GM04503 (cell line): ENCODE measurements at places on chromosomes 3 and 15.

DNA sequence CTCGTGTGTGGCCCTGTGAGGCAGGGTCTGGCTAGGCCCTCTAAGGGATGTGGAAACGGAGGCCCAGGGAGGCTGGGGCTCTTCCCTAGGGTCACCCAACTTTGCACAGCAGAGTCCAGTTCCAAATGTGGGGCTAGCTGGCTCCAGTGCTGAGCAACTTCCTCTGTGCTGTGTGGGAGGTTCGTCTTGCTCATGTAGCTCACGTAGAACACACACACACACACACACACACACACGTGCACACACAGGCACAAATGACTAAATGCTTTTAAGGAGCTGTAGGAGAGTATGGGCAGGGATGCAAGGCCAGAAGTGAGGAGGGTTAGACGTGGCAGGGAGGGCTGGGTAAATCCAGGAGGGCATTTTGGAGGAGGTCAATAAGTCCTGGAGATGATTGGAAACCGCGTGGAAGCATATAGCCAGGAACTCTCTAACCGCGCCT lies 213.8 kb downstream of the RPLP1 start:
- DNase-seq, result no peak

GRCh38 chr15:48119277-48119676 lies 1.5 kb upstream of the SLC24A5 start:
- no peak for DNase-seq

DNA sequence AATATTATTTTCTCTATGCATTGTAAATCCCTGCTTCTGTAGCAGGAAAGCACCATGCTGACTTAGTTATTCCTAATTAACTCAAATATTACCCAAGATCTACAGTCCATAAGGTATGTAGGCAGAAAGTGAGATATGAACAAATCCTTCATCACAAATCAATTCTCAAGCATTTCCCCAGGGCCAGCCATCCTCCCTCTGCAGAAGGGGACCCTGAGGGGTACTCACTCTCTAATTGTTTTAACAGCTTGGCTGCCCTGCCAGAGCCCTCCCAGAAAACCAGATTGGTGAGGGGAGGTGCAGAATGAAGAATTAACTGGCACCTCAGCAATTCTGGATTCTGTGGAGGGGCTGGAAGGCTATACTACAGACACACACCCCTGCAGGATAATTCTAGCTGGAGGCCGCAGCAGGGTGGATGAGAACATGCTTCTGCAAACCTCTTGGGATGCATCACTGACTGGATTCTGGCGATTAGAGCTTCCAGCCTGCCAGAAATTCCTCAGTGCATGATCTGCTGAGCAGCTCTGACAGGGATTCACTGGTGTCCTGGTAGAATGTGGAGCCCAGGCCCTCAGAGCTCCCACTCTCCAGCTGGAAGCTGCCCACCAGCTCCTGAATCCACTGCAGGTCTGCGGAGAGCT lies 88.6 kb upstream of the HERC1 start:
- no peak for DNase-seq

- DNase-seq, result peak; percentile 96
Measured at GRCh38 chr3:156535162-156535627, 19.7 kb downstream of the SSR3 start.

DNA sequence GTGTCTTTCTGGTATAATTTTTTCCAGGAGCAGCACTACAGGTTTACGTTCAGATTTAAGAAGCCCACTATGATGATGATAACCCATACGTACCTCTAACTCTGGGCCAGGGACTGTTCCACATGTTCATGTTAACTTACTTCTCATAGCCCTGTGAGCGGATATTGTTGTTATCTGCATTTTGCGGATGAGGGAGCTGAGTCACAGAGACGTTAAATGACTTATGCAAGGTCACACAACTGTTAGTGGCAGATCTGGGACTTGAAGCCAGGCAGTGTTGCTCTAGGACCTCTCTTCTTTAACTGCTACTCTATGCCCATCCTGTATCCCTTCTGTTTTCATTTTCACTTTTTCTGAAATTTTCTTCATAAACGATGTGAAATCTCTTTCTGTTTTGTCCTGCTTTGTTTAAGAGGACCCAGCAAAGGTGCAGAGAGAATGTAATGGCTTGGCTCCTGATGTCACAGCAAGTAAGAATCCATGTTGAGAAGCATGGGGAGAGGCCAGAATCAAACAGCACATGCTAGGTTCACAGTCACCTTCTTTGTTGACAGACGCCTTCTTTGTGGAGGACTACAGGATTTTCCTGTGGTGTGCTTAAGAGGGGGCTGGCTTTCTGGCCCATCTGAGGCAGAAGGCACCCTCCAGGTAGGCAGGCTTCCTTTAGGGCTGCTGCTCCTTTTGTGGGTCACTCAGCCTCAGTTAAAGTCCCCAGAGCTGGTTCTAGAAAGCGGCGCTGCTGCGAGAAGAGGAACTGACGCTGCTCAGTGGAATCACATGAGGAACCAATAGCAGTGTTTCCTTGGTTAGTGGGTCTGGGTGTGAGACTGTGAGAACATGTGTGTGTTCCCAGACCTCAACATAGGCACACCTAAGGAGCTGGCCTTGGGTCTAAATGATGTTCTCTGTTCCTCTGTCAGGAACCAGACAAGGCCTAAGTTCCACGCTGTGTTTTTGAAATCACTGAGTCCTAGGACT lies 121.6 kb downstream of the TMEM108 start:
- no peak for DNase-seq

DNA sequence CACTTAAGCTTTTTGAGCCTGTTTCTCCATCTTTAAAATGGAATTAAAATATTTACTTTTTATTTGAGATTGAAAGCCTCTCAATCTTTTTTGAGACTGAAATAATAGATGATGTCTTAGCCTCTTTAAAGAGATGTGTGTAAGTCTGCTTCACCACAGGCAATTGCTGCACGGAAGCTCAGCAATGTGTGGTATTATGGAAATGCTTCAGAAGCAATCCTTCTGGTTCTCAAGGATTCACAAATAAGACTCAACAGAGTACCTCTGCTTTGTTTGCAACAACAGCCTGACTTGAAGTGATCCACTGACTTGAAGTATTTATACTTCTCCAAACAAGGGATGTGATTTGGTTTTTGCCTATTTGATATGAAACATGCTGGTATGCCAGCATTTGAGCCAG lies 332.0 kb upstream of the RASGRP1 start:
- no peak for DNase-seq

- DNase-seq, result no peak
Measured at GRCh38 chr3:10194328-10195071, 29.8 kb downstream of the IRAK2 start.

- DNase-seq, result peak; percentile 78
Measured at GRCh38 chr15:49423021-49423420, at the start of gene FGF7. TSS of gene FGF7 (plus strand) at chr15:49423242. CDS start at chr15:49424298, 1,056 bp downstream.

DNA sequence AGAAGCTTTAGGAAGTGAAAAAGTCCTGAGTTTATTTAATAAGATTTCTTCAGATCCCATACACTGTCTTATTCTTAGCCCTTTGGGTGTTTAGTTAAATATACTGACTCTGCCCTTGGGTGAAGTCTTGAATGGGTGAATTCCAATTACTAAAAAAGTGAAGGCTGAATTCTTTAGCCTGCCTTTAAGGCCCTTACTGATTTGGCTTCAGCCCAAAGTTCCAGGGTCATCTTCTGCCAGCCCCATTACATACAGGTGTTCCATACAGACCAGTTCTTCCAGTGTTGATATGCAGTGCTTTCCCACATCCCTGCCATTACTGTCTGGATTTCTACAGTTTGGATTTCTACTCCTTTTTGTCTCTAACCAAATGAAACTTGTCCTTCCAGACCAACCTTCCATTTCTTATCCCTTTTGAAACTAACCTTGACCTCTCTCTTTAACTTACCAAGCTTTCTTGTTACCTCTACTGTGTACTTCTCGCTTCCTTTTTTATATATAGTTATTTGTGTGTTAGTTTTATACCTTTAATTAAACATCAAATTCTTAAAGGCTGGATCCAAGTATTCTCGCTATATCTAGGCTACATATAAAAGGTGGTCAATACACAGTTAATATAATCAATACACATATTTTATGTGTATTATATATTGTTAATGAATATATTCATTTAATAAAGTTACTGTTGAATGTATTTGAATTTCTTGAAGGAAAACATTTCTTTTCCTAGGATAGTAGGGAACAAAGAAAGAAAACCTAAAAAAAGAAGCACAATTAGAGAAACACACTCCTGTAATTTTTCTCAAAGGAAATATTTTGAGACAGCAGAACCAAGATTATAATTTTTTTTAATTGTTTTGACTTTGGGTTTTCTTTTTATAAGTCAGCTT lies 15.0 kb downstream of the MBNL1 start:
- DNase-seq, result no peak

GRCh38 chr3:170815340-170815739 lies 54.7 kb downstream of the RPL22L1 start:
- DNase-seq, result no peak

- DNase-seq, result no peak
Measured at GRCh38 chr3:61861410-61861809, 300.0 kb downstream of the PTPRG start.

GRCh38 chr15:100735129-100736053 lies 133.0 kb downstream of the ASB7 start:
- DNase-seq, result no peak
